Activated naive CD4-positive, alpha-beta T cell treated with anti-CD3 and anti-CD28 coated beads, Interleukin-2, amount 50 U/mL, for 72 hours (primary cell): ENCODE measurements at places on chromosomes 12 and 14.

DNA sequence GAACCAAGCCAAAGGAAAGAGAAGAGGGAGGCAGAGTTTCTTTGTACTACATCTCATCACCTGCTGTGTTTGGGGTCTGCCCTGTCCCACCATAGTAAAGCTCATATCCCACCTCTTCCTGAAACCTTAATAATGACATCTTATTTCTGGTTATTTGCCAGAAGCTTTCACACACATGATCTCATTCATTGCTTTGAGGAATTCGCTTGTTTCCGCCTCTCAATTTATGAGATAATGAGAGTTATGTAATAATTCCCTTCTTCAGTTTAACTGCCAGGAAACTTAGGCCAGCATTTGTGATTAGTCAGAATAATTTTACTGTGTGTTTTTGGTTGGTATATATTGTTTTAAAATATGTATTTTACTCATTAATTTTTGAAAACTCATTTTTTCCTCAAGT lies 205.2 kb downstream of the CACNA1C start:
- DNase-seq, result no peak

DNA sequence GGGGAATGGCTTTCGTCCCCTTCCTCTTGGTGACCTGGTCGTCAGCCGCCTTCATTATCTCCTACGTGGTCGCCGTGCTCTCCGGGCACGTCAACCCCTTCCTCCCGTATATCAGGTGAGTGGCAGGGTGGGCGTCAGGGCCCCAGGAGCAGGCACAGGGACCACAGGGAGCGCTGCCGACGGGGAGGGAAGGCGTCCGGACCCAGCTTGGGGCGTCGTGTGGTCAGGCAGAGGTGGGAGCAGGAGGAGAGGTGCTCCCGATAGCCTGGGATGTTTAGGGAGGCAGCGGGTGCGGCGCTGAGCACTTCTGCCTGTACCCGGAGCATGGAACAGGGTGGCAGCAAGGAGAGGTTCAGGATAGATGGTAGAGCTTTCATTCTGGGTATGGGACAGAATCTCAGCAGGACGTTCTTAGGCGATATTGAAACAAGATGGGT lies 444 bp downstream of the DRAM1 start:
- DNase-seq, result no peak

DNA sequence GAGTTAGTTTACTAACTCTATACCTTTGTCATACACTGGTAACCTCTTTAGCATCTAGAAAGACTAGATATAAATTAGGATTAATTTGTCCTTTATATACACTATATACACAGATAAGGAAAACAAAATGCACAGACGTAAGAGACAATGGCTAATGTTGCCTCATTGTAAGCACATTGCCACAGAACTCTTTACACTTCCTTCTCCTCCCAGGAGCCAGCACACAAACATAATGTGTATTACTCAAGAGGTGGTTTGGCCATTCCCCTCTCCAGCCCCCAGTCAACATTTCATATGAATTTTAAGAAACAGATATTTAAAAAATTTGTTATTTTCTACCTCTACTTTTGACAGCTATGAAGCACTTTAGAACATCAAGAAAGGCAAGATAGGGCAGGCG lies 131.4 kb upstream of the OR4E1 start:
- no peak for DNase-seq

DNA sequence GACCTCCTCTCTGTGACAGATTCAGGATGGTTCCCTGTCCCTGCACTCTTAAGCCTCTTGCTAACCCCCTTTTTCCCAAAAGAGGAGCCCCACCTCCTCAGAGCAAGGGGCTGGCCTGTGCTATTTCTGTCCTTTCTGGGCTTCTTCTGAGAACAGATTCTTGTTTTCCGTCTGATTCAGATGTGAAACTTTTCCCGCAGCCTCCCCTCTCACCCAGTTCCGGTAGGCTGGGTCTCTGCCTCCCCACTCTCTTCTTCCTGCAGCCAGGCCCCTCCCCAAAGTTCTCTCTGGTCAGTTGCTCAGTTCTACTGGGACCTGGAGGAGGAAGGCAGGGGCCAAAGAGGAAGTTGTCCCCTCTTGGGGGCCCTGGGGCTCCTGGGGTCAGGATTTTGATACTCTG lies 11.8 kb downstream of the PDE1B start:
- DNase-seq, result peak; percentile 60

GRCh38 chr12:105324704-105325103 lies 5.8 kb upstream of the C12orf75 start:
- DNase-seq, result no peak

DNA sequence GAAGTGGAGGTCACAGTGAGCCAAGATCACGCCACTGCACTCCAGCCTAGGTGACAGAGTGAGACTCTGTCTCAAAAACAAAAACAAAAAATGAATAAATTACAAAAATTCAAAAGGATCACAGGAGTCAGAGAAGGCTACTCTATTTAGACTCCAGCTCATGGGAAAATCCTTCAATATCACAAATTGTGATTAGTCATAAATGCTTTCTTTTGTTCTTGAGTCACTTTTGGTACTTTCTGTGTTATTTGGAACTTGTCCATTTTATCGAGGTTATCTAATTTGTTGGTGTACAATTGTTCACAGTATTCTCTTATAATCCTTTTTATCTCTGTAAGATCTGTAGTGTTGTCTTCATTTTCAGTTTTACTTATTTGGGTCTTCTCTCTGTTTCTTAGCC lies 18.9 kb downstream of the ALDH2 start:
- no peak for DNase-seq

DNA sequence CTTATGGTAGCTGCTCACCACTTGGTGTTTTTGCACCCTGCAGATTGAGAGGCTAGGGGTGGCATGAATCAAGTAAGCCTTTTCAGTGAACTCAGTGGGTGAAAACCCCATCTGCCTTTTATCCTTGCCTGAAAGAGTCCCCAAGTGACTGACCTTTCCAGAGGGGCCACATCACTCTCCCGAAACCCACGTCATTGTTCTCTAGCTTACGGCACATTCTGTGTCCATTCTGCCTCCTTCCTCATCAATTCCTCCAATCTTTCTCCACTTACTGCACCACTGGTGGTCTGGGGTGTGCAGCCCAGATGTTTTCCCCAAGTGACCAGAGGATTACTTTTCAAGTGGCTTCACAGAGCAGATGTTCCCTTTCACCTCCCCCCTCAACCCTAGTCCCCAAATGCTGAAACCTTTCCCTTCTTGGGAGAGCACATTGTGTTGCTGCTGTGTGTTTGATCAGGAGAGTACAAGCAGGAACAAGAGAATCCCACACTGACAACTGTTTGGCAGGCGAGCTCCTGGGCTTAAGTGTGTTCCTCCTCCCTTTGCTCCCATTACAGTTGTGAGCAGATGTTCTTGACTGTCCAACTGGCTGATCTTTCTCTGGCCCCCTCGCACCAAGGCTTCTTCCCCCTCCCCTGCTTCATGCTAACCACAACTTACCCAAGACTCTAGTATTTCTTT lies 138.0 kb upstream of the IGF1 start:
- no peak for DNase-seq

GRCh38 chr14:92282669-92283068 lies 40.3 kb upstream of the SLC24A4 start:
- no peak for DNase-seq

DNA sequence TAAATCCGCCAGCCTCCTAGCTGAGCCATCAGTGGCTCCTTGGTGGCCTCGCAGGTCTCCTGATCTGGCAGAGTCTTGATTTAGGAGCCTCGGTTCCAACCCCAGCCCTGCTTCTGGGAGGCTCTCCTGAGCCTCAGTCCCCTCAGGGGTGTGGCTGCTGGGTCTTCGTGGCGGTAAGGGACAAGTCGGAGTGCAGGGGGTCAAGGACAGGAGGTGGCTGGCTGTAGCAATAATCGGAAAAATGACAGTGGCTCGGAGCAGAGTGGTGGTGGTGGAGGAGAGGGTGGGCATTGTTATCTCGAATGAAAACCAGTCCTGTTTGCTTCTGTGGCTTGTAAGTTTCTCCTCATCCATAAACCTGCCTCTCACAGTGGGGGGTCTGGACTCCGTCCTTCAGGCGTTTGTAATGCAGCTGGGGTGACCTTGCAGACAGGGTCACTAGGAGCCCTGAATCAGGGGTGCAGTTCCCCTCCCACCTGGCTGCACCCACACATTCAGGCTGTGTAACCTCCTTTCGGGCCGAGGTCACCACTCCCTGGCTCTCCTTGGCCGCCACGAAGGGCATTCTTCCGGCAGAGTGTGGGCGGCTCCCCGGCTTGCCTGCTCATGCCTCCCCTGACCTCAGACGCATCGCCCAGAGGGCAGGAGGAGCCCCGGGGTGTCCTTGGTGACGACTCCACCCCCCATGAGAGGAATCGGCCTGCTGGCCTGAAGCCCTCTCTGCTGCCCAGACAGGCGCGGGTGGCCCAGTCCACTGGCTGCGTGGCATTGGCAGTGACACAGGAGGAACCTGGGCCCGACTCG lies 8.1 kb downstream of the BCL7A start:
- DNase-seq, result no peak

DNA sequence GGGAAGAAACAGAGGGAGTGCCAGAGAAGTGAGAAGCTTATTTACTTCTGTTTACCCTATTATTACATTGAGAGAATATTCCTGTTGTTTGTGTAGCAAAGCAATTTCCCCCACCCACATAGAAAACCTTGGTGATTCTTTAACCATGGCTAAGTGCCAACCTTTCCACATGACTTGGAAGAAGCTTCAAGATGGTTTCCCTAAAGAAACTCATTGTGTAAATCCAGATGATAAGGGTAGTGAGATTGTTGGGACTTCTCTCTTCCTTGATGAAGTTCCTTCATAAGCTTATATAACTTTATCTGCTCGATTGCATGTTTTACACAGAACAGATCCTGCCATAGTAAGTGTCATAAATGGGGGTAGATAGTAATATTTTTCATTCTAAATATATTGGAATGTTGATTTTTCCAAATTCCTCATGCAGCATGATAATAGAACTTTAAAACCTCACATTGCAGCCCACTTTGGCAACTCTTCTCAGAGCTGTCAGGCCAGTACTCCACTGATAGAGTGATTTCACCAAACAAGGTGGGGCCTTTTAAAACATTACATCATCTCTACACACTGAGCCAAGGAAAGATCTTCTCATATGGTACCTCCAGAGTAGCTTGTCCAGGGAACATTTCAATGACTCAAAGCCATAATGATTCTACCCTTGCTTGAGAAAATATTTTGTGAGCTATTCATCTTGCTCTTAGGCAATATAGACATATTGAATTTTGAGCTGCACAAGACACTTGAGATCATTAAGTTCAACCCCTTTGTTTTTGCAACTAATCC lies 47.8 kb upstream of the KIF21A start:
- no peak for DNase-seq

DNA sequence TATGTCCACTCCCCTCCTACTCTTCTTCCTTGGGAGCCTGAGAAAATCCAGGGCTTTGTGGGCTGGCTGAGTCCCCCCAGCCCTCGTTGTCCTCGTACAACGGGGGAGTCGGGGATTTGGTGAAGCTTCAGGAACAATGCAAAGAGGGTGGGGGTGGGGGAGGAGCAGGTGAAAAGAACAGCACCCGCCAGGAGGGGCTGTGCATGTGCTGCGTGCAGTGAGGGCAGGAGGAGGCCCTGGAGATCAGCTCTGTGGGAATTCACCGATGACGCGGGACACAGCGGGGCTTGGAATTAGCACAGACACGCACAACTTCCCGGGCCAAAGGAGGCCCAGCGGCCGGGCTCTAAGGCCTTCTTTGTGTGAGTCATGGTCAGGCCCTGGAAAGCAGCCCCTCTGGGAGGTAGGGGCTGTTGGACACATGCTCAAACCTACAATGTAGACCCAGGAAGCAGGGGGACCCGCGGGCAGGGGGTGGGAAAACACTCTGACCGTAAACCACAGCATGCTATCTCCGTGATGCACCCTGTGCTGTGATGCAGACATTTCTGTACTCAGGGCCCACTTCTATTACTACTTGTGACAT lies 32.8 kb downstream of the RBM19 start:
- DNase-seq, result no peak

DNA sequence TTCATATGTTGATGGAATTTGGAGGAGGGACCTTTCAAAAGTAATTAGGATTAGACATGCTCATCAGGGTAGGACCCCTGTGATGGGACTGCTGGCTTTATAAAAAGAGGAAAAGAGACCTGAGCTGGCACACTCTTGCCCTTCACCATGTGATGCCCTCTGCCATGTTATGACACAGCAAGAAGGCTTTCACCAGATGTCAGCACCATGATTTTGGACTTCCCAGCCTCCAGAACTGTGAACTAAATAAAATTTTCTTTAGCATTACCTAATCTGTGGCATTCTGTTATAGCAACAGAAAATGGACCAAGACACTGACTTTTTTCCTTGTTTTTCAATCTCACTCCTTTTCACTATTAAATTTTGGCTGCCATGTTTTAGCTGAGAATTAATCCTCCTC lies 105.0 kb upstream of the TMPO start:
- no peak for DNase-seq

GRCh38 chr14:72682188-72682587 lies 211.7 kb downstream of the DPF3 start:
- no peak for DNase-seq

GRCh38 chr12:123037791-123038190 lies 57.3 kb downstream of the ARL6IP4 start:
- no peak for DNase-seq

- DNase-seq, result no peak
These were observed 94.9 kb downstream of the ALG10B start for GRCh38 chr12:38411426-38411825.

DNA sequence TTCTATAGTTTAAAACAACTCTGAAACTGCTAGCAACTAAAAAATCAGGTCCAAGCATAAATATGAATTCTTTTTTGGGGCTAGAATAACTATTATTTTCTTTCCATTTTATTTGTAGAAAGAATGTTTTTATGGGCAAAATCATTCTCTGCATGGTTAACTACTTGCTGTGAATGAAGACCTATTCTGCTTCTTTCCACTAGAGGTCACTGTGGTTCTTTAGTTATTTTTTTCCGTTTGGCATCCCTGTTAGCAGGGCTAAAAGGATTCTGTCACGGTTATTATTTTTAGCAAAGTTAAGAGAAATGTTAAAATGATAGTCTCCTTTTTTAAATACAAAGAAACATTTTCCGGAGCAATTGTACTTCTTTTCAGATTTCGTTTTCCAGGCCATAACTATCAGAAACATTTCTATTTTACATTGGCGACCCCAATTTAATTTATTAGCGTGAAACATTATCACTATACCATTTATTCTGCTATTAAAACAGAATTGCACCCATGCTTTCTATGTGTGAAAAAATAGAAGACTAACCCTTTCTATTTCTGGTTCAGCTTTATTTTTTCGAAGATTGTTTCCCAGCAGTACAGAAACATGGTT lies 404.8 kb downstream of the ATP23 start:
- no peak for DNase-seq
